A549 (cell line): ENCODE measurements at places on chromosomes 5 and 9.
A peak's percentile ranks its signal among the peaks of the same experiment; 100 is the strongest.

GRCh38 chr9:14869671-14870070 is 40.6 kb downstream of the FREM1 start:
- no peak for DNase-seq

GRCh38 chr9:98248737-98249474 is 6.5 kb downstream of the TBC1D2 start:
- peak; percentile 77 for DNase-seq

DNA sequence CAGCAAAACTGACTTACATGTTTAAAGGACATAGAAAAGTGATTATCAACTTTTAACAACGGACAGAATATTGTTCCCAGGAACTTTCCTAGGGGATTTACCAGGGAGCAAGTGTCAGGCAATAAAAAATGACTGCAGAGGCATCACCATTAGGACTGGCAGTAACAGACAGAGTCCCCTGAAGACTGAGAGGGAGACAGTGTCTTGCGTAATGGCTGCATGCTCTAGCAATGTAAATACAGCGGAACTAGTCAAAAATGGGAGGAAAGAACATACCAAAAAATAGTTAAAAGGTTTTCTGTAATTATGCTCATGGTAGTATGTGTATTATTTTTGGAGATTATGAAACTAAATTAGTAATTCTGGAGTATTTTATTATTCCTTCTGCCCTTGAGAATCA is 181.8 kb downstream of the CRB2 start:
- DNase-seq = no peak

- DNase-seq = no peak
Measured at GRCh38 chr9:91166796-91167366, 194.8 kb downstream of the AUH start.

GRCh38 chr5:6488021-6488420 is 39.4 kb downstream of the UBE2QL1 start:
- DNase-seq = no peak
